GM10248 (cell line): ENCODE measurements at places on chromosomes 2 and 18.

DNA sequence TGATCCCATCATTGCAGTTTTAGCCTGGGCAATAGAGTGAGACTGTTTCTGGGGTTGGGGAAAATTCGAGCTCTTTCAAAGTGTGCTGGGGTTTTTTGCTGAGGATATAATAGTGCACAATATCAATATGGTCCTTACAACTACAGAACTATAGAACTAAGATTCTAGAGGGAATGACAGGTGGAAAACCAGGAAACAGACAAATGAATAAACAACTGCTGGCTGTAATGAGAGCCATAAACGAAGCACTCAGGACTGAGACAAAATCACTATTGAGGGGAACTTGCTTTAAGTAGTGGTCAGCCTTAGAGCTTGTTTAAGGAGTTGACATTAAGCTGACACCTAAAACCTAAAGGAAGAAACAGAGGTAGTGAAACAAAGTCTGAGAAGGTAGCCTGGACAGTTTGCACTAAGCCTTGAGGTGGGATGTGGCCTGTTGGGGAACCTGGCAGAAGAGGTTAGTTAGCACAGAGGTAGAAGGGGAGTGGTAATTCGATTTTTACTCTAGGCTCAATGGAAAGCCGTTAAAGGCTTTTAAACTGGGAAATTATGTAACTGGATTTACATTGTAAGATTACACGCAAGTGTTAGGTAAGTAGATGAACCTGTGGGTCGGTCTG, 33.8 kb downstream of the LCLAT1 start:
- DNase-seq: no peak

GRCh38 chr2:144136297-144137010, 383.5 kb downstream of the ZEB2 start:
- DNase-seq: no peak

- no peak for DNase-seq
Observed at GRCh38 chr2:85699325-85699724, 5.2 kb downstream of the GNLY start.

DNA sequence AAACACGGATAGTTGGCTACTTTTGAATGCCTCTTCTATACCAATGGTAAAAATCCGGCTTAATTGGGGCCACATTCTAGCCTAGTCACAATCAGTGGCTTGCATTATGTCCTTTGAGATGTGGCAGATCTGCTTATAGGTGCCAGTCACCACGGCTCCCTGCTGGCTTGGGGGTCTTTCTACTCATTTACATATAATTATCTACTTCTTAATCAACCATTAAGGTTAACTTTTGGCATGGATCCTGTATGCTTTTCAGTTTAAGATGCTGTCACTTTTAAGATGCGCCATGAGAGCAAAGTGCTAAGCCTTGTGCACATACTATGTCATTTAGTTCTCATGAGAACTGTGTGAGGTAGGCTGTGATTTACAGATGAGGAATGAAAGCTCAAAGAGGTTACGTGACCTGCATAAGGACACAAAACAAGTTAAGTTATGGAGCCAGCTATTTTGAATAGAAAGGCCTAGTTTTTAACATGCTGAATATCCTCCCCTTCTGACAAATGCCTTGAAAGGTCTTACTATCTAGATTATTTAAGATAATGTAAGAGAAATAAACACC, 4.1 kb downstream of the NEDD4L start:
- DNase-seq: no peak

DNA sequence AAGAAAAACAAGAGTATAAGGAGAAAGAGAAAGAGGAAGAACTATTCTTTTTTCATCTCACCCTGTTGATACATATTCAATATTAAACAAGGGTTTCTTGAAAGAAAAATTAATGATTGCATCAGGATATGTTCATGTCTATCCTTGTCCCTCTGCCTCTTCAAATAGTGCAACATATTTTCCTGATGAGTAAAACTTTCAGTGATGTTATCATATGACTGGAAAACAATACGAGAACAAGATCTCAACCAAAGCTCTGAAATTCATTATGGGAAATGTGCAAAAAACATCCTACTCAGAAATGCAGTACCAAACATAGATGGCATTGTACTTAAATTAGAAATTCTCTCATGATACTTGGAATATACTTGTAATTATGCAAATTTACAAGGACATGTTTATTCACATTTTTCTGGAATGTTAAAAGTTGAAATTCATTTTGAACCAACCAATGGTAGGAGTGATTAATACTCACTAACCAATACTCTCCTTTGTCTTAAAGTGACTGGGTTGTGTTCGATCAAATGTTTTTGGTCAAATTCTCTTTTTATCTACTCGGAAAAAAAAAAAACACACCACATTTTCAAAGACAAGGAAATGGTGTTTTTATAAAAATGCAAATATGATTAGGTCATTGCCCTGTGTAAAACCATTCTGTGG, 148.9 kb upstream of the GULP1 start:
- no peak for DNase-seq

GRCh38 chr2:231379266-231380215, 16.0 kb upstream of the B3GNT7 start:
- no peak for DNase-seq

- no peak for DNase-seq
Observed at GRCh38 chr2:46258937-46259776, 38.0 kb upstream of the EPAS1 start.

DNA sequence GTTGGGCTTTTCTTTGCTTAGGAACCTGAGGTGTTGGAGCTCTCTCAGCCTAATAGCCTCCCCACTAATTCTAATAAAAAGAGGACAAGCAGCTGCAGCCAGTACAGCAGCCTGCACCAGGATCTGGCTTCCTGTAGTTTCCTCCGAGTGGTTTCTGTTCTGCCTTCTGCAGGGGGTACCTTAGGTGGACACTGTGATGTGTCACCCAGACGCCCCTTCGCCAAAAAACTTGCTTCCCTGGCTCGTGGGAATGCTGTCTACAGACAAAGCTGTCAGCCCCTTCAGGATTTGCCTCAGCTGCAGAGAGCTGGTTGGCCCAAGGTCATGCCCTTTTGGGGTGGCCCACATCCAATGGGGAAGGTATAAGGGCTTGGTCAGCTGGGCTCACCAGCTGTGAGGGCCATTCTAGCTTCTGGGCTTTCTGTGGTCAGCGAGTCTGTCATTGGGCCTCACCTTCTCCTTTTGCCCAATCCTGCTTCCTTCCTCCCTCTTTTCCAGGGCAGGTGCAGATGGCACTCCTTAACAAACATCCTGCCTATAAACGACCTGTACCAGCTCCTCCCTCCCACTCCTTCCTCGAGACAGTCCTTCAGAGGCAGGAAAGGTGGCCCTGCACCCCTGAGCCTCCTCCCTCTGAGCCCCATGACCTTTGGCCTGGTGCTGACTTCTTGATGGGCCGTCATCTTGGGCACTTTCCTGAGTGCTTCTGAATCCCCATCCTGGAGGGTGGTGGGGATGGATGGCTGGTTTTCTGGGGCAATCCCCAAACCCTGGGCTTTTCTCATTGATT, 44.0 kb upstream of the ROCK2 start:
- DNase-seq: no peak

GRCh38 chr2:29113027-29113686, 2.1 kb upstream of the CLIP4 start:
- no peak for DNase-seq

- DNase-seq: no peak
Observed at GRCh38 chr2:198597648-198598047, 793.3 kb downstream of the PLCL1 start.

GRCh38 chr2:206241736-206242135, 32.7 kb upstream of the ZDBF2 start:
- DNase-seq: no peak
